ENCODE measurements at places on chromosomes 7 and 10.

DNA sequence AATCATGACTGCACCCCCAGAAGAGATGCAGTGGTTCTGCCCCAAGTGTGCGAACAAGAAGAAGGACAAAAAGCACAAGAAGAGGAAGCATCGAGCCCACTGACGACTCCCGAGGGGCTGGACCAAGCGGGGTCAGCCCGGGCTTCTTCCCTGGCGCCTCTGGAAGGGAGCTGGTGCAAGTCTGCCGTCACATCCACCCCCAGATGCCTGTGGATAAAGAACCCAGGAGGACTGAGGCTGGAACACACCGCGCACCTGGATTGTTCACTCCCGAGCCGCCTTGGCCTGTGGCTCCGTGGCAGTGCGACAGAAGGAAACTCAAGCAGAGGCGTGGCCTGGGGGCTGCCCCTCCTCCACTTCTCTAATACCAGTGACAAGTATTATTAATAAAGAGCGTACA, 39.8 kb upstream of the GATA3 start:
- no peak for DNase-seq

GRCh38 chr7:116713500-116713899, 41.5 kb downstream of the MET start:
- DNase-seq = no peak

DNA sequence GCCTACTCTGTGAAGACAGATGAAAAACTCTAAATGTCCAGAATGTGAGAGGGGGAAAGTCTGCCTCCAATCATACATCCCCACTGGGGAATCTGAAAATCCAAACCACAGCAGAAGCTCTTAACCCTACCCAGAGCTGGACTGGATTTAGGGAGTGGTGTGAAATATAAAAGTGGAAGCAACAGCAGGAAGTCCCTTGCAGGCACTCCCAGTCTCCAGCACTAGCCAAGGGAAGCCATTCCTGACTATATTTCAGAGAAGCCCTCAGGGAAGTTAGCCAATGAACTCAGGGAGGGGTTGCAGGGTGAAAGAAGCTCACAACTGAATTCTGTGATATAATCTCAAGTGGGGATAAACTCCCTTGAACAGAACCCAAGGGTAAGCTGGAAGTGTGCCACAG, 51.5 kb downstream of the CRPPA start:
- DNase-seq = no peak

DNA sequence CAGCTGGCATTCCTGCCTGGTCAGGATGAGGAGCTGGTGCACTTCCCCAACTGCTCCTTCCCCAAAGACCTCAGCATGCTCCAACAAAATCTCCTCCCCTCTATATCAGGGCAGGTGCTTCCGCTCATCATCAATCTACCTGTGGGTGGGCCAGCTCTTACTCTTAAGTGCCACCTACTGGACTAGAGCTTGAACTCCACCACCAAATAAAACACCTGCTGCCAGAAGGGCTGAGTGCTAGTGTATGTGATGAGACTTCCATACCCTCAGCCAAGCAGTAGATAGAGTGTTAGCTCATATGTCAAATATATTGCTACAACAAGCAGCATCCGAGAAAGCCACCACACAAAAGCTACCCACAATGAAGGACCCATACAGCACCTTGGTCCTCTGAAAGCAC, 264.3 kb downstream of the RNLS start:
- no peak for DNase-seq

GRCh38 chr10:59177031-59177797, 771 bp downstream of the PHYHIPL start:
- DNase-seq = no peak

DNA sequence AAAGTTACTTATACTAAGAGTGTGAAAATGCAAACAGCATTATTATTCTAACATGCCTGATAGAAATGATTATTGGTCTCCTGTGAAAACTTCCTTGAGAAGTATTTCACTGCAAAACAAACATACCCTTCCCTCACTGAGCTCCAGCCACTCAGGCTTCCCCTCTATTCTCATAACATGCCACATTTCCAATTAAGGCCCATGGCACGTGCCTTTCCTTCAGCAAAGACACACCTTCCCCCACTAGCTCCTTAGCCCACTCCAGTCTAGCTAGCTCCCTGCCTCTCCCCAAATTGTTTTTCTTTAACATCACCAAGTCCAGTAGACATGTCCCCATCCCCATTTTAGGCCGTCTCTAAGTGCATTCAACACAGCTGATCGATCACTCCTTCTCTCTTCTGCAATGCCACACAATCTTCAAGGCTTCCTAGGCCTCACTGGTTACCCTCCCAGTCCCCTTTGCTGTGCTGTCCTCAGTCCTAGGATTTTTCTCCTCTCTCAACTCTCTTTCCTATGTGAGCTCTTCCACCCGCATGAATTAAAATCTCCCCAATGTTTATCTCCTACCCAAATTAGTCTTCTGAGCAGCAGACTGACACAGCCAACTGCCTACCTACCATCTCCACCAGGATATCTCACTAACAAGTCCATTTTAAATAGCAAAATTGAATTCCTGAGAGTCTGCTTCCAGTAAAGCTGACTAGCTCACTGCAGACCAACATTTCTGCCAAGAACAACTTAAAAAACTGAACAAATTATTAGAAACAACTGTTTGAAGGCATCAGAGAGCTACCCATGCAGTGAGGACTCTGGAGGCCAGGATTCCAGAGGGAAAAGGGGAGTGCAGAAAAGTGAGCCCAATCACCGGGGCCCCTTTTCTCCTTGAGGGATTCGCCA, 11.9 kb downstream of the CYTH3 start:
- DNase-seq = no peak

- DNase-seq = no peak
Observed at GRCh38 chr7:132258231-132258630, 318.0 kb downstream of the PLXNA4 start.

- DNase-seq = peak; percentile 79
Observed at GRCh38 chr10:27783660-27784059, 38.0 kb upstream of the MKX start.

- DNase-seq = peak; percentile 55
Observed at GRCh38 chr7:138001529-138002095, at the start of gene CREB3L2. CREB3L2 (minus strand) TSS chr7:138002086; CDS start chr7:138001705, 381 bp downstream.

DNA sequence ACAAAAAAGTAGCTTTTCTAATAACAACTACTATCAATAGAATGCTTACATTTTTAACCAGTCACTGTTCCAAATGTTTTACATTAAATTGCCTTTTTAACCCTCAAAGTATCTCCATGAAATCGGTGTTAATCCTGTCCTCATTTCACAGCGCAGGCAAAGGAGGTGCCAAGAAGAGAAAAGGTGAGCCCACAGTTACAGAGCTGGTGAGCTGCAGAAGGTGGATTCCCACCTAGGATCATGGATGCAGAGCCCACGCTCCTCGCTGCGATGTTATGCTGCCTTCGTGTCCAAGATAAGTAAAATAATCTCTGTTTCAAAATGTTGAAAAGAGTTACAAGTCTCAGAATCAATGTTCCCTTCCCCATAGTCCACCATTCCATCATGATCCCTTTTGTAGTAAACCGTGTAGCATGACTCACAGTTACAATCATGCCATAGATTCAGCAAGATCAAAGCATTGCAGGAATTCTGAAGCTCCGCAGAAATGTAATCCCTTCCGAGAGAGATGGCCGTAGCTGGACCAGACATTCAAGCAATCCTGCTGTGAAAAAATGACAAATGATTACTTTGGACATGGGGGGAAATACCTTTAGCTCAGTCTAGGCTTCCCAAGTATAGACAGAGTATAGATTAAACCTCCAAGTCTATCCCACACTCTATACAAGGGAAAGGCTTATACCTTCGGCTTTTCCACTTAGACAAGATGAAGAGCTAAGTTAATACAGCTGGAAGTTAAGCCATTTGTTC, 394.7 kb upstream of the AKR1E2 start:
- no peak for DNase-seq

- no peak for DNase-seq
Observed at GRCh38 chr10:75418712-75419111, 12.7 kb upstream of the LRMDA start.

GRCh38 chr7:128763541-128763940, 12.1 kb downstream of the OPN1SW start:
- DNase-seq = no peak

DNA sequence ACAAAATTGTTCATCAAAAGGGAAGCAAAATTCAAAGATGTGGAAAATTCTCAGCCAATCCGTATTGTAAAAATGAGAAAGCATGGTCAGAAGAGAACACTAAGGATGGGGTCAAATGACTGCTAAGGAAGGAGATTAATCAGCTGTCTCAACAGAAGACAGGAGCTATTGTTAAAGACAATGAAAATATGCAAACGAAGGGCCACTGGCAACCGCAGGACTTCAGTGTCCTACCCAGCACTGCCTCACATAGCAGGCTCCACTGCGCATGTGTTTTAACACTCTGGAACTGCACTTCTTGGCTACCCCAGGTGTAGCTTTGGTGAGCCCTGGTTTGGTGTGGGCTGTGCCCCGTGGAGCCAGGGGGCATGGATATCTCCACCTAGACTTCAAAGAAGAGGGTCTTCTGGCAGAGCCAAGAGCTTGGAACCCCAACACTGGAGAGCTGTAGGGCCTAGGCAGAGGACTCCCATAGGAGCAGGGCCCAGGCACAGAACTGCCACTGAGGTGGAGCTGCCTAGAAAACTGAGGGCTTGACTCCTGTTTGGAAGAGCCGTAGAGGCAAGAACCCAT, 176.2 kb upstream of the GDF10 start:
- no peak for DNase-seq

- no peak for DNase-seq
Observed at GRCh38 chr7:12351843-12352242, 51.8 kb downstream of the VWDE start.

DNA sequence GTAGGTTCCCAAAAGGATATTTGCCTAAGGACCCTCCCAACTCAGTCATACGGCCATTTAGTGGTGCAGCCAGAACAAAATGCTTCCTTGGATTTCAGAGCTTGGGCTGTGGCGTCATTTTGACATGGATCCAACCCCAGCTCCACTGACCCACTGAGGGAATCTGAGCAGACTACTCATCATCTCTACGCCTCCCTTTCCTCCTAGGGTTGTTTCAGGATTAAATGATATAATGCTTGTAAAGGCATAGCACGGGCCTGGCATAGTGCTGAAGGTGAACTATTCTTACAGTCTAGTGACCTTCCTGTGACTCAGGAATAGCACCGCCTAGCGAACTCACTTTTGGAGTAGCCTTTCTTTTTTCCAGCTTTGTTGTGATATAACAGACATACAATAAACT, 70.3 kb upstream of the LOXL4 start:
- DNase-seq = no peak

- DNase-seq = no peak
Observed at GRCh38 chr10:128979405-128979804, 487.6 kb upstream of the MGMT start.

DNA sequence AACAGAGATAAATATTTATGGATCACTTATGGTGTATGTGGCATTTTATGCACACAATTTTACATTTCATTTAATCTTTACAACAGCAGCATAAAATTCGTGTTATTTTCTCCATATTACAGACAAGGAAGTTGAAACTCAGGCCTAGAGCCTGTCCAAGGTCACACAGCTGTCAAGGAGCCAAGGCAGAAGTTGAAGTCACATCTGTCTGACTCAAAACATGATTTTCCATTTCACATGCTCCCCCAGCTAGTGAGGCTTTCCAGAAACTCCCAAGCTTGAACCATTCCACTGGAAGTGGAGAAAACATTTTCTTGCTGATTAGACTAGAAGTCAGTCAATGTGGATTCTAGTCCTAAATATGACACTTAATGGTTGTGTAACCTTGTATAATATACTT, 110.5 kb downstream of the HECTD2 start:
- DNase-seq = peak; percentile 68

DNA sequence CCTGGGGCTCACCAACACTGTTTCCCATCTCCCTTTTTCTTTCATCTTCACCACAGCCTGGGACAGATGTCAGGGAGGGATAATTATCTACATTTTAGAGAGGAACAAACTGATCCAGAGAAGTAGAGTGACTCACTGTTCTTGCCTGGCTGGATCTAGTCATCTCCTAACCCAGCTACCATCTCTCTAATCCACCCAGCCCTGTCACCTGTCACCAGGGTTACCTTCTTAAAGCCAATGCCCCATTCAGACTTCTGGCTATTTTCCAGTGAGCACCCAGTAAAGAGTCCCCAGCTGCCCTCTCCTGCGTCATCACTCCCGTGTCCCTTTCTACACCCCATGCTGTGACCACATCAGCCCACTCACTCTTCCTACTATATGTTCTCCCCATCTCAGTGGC, 68.4 kb upstream of the DUSP5 start:
- no peak for DNase-seq

GRCh38 chr10:17227367-17228090, 512 bp upstream of the VIM start:
- DNase-seq = peak; percentile 46

GRCh38 chr7:52184006-52184703, 851.3 kb upstream of the POM121L12 start:
- DNase-seq = no peak

GRCh38 chr10:32132357-32132946, 76.2 kb upstream of the KIF5B start:
- DNase-seq = no peak

- DNase-seq = no peak
Observed at GRCh38 chr7:139297795-139298194, 43.3 kb upstream of the FMC1 start.

DNA sequence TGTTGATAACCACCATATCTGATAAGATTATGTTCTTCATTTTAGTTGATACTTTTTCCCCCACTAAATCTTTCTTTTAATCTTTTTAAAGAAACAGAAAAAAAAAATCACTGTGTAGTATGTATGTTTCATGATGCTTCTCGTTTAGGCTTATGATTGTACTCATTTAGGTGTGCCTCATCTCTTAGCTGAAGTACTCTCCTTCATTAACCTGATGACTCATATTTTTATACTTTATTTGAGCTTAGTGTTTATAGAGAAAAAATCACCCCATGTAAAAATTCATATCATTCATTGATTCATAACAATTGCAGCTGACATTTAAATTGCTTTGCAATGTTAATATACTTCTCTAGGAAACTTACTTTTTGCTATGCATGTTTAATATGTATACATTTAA, 158.9 kb downstream of the MLLT10 start:
- no peak for DNase-seq

- DNase-seq = no peak
Observed at GRCh38 chr7:150430465-150431085, 19.9 kb upstream of the GIMAP8 start.

- no peak for DNase-seq
Observed at GRCh38 chr10:63836666-63837442, 315.7 kb downstream of the REEP3 start.

- DNase-seq = peak; percentile 31
Observed at GRCh38 chr7:91325726-91326125, 61.5 kb downstream of the FZD1 start.

All from suppressor macrophage treated with lipopolysaccharide for 4 hours (primary cell).